ENCODE measurements at places on chromosomes 1 and 21.

- no peak for DNase-seq
Observed at GRCh38 chr1:183215076-183215720, 29.1 kb downstream of the LAMC2 start.

- DNase-seq, result peak; percentile 28
Observed at GRCh38 chr1:33055210-33056008, 18.7 kb upstream of the AK2 start.

GRCh38 chr1:99374109-99374508, 109.8 kb downstream of the PLPPR4 start:
- no peak for DNase-seq

- DNase-seq, result no peak
Observed at GRCh38 chr1:157335056-157335455, 196.9 kb upstream of the ETV3 start.

GRCh38 chr1:235006132-235006721, 122.4 kb downstream of the TOMM20 start:
- DNase-seq, result no peak

DNA sequence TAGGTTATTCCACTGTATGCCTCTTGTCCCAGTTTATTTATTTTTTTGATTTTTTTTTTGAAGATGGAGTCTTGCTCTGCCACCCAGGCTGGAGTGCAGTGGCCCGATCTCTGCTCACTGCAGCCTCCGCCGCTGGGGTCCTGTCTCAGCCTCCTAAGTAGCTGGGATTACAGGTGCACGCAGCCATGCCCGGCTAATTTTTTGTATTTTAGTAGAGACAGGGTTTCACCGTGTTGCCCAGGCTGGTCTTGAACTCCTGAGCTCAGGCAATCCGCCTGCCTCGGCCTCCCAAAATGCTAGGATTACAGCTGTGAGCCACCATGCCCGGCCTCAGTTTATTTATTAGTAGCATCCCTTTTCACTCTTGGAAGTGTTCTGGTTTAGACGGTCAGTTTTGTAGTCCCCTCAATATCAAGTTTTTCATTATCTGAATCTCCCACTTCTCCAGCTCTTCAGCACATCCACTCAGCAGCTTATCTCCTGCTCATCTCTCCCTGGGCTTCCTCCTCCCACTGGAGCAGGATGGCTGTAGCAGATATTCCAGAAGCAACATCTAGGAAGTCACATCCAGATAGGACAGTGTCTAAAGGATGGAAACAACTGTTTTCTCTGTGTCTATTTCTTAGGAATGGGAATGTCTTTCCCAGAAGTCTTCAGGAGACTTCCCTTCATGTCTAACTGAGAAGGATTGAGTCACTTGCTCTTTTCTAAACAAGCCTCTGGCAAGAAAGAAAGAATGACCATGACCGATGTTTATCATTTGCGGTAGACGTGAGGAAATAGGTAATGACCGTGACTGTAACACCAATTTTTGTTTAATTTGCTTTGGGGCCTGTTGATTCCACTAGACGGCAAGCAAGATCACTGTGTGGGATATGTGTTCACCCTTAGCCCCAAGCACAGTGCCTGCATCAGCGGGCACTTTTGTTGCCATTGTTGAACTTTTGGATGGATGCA, 14.4 kb downstream of the CCDC190 start:
- DNase-seq, result no peak

- no peak for DNase-seq
Observed at GRCh38 chr1:172898866-172899265, 151.9 kb downstream of the TNFSF18 start.

DNA sequence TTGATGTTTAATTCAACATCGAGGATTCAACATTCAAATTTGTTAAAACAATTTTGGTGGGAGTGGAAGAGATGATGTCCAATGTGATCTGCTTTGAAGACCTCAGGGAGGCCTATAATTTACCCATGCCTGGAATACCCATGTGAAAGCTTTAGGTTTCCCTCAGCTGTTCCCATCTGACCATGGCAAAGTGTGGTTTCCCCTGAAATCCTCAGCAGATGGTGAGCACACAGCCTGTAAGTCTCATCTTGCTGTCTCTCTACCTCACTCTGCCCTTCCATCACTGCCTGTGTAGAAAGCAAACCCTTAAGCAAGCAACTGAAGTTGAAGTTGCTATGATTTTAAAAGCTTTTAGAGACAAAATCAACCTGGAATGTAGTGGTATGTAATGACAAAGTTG, 80.1 kb upstream of the ATF3 start:
- DNase-seq, result no peak

Data from effector memory CD8-positive, alpha-beta T cell (primary cell).